ENCODE measurements at places on chromosomes 16 and 17.

DNA sequence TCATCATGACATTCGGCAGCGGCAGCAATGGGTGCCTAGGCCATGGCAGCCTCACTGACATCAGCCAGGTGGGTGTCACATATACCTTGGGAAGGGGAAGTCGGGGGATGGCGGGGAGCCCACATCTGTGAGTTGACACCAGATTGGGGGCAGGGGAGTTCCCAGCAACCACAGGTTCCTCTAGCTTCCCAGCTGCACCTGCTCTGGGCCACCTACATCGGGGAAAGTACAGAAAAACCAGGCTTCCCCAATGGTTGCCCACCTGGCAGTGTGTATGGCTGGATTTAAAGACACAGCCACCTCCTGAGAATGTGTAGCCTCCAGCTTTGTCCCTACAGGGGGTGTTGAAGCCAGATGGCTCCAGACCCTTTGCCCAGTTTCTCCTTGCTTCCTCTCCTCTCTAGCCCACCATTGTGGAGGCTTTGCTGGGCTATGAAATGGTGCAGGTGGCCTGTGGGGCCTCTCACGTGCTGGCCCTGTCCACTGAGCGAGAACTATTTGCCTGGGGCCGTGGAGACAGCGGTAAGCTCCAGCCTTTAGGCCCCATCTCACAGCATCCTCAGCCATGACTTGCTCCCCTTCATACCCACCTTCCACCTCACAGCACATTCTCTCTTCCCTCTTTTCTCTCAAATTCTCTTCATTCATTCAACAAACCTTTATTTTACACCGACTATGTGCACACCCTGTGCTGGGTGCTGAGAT is 5.0 kb upstream of the TRAF4 start:
- DNase-seq = no peak

GRCh38 chr16:85294810-85295508 is 182.7 kb upstream of the CIBAR2 start:
- no peak for DNase-seq

GRCh38 chr17:19534562-19535149 is 1.0 kb downstream of the SLC47A1 start:
- DNase-seq = no peak

GRCh38 chr16:67951485-67951884 is 7.6 kb upstream of the LCAT start:
- no peak for DNase-seq

DNA sequence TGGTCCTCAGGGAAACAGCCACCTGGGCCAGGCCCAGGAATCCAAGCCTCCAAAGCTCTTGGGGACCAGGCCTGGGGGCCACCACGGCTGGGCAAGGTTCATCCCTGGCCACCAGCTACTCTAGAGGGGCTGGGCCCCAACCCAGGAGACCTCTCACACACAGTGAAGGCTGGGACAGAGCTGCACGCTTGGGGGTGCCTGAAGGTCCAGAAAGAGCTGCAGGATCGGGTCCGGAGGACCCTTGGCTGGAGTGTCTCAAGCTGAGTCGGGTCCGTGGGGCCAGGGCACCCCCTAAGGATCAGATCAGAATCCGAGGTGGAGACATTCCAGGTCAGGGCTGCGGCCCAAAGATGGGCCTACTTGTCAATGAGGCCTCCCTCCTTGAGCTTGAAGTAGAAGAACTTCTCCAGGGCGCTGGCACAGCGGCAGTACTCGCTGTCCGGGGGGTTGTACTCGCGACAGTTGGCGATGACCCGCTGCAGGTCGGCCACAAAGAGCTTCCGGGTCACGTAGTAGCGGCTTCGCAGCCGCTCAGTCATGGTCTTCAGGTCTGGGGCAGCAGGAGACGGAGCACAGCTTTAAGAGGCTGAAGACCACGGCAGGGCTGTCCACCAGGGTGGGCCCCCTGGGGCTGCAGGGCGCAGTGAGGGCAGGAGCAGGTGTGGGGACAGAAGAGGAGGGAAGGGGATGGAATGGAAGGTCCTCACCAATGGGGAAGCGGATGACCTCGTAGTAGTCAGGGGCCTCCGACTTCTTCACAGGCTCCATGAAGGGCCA is 967 bp upstream of the DHX58 start:
- no peak for DNase-seq

DNA sequence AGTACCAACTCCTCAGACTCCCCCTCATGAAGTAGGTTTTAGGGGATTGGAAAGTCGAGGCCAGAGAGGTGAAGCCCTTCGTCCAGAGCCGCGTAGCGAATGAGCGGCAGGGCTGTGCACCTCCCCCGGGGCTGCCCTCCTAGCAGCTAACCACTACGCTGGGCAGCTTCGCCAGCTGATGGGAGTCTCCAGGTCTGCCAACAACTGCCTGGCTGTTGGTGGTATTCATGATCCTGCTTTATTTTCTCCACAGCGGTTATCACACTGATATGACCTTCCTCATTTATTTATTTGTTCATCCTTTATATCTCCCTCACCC is 773 bp upstream of the NETO2 start:
- DNase-seq = no peak

- DNase-seq = no peak
Observed at GRCh38 chr17:10993126-10993525, 155.2 kb upstream of the PIRT start.

DNA sequence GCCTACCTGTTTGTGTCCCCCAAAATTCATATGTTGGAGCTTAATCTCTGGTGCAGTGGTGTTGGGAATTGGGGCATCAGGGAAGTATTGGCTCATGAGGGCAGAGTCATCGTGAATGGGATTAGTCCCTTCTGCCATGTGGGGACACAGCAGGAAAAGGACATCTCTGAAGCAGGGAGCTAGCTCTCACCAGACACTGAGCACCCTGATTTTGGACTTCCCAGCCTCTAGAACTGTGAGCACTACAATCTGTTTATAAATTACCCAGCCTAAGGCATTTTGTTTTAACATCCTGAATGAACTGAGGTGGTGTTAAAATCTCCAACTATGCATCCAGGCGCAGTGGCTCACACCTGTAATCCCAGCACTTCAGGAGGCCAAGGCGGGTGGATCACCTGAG is 206.0 kb downstream of the SEC14L1 start:
- no peak for DNase-seq

GRCh38 chr17:57288773-57289121 is 32.4 kb downstream of the MSI2 start:
- DNase-seq = no peak

GRCh38 chr16:57239107-57239506 is 6.0 kb upstream of the ARL2BP start:
- DNase-seq = no peak

GRCh38 chr17:47733674-47734410 is 806 bp downstream of the TBX21 start:
- DNase-seq = no peak

DNA sequence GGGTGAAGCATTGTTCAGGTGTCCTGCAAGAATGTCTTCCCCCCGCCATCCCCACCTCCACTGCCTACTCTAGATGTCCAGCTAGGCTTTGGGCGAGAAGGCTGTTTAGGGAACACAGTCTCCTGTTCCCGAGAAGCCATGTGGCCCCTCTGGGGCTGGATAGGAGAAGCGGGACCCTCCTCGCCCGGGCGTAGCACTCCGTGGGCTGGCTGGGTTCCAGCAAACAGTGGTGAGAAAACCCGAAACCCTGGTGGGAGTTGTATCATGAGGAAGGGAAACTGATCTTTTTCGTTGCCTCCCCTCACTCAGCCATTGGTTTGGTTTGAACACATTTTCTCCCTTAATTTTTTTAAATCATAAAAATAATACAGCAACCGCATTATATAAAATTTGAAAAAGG is 56.6 kb downstream of the IRF8 start:
- no peak for DNase-seq

DNA sequence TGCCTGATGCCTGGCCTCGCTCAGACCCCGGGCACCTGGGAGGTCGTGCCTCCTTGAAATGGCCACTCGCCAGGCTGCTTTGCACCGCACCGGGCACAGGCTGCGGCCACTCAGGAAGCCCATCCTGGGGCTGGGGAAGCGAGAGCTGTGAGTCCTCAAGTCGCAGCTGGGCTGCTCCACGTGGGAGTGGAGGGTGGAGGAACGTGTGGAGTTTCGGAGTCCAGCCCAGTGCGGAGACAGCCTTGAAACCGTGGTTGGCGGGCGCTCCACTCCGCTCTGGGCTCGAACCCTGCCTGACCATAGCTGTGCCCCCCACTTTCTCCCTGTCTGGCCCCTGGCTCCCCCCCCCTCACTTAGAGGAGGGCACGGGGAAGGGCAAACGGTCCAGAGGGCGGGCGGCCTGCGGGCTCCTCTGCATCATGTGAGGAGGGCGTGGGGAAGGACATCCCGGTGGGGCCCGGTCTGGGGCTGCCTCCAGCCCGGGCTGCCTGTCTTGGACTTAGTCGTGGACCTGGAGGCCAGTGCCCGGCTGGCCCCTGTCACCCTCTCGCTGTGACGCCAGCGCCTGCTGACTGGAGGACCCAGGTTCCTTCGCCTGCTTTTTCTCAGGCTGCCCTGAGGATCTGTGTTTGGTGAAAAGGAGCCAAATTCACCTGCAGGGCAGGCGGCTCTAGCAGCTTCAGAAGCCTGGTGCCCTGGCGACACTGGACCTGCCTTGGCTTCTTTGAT is 2.5 kb downstream of the UBE2I start:
- DNase-seq = no peak

DNA sequence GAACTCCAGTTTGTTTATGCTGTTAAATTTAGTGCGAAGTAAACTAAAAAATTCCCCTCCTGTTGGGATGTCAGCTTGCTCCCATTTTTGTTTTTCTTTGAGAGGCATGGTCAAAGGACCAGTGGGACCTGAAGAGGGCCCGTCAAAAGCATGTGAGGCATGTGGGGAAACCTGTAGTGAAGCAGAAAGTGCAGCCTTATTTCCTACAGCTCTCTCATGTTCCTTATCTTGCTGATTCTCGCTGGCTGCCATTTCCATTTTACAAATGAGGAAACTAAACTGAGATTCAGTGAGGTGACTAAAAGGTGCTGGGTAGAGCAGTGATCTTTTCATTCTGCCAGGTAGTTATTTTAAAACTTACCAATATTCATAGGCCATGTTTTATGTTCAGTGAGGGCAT is 27.1 kb downstream of the EPN2 start:
- no peak for DNase-seq

GRCh38 chr16:2472885-2473445 is 1.9 kb downstream of the NTN3 start:
- DNase-seq = no peak

DNA sequence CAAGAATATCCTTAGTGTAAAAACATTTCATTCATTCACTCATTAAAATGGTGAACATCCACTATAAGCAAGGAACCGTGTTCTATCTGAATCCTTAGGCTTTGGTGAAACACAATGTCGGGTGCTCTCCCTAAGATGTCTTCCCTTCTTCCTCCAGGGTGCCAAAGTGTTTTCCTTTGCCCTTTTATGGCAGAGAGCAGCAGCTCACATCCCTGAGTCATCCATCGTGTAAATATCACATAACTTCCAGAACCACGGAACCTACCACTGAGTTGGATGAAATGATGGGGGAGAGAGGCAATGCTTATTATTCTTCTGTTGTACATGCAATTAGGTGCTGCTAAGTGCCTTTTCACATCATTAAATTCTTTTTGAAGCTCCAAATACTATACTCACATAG is 50.2 kb downstream of the DNAH3 start:
- DNase-seq = no peak

DNA sequence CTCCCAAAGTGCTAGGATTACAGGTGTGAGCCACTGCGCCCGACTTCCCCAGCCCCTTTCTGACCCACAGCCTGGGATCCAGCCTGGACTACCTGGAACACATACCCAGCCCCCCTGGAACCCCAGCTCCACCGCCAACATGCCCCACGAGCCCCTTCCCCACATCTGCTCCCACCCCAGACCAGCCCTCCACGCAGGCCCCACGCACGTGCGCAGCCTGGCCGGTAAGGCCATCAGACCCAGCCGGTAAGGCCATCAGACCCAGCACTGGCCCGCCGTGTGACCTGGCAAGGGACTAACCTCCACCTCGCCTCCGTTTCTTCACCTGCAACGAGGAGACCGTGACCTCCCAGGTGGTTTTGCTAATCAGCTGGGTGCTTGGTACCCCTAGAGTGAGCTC is 46.5 kb downstream of the RPH3AL start:
- DNase-seq = no peak

DNA sequence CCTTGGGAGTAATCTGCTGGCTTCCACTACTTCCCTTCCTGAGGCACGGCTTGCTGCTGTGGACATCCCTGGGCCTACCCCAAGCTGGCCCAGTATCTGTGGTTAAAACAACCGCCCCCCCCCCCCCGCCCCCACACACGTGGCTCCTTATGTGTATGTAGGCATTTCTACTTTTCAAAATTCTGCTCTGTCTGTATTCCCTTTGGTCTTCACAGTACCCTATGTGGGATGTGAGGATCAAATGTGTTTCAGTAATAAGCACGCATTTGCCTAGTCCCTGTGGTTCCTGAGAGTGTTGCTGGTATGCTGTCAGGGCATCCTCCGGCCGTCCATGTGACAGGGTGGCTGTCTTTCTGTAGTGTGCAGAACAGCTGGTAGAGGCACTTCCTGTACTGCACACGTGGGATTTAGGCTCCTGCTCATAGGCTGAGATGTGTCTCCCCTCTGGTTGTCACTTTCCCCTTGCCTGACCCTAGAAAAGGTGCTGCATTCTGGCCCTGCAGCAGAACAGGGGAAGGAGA is 2.2 kb downstream of the NT5M start:
- DNase-seq = no peak

- no peak for DNase-seq
Observed at GRCh38 chr16:760065-760464, 469 bp upstream of the MSLN start.

- DNase-seq = no peak
Observed at GRCh38 chr16:48101069-48101674, 54.6 kb downstream of the ABCC12 start.

DNA sequence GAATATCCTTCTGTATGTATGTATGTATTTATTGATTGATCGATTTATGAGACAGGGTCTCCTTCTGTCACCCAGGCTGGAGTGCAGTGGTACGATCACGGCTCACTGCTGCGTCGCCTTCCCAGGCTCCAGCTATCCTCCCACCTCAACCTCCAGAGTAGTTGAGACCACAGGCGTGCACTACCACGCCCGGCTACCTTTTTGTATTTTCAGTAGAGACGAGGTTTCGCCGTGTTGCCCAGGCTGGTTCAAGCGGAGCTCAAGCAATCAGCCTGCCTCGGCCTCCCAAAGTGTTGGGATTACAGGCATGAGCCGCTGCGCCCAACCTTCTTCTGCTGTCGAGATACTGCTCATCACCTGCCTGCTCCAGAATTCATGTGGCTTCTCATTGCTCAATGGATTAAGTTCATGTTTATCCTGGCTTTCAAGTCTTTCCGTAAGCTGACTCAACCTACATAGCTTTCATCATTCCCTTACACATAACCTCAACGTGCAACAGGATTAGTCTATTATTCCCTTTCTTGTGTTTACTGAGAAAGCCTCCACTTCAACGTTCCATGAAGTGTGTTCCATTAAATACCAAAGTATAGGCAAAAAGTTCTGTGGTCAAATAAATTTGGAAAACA is 13.6 kb downstream of the TAC4 start:
- no peak for DNase-seq

- DNase-seq = no peak
Observed at GRCh38 chr17:77735081-77735565, 223.4 kb upstream of the TNRC6C start.

GRCh38 chr17:70072546-70073309 is 2.3 kb upstream of the KCNJ16 start:
- DNase-seq = no peak

- DNase-seq = no peak
Observed at GRCh38 chr16:70381604-70382342, 35.1 kb downstream of the DDX19A start.
